ENCODE measurements at places on chromosomes 16 and 17. TPM values are rescaled to one million over a fixed set of nuclear protein-coding genes. Genes with fewer than 3 reads are reported as not detected.

The SLC35G6 gene
- total RNA-seq: not detected

The PRR35 gene
- not detected for total RNA-seq

GRCh38 chr17:59786536-59787319 lies 79.3 kb downstream of the VMP1 start:
- H3K4me3 ChIP-seq: peak overlapping the region; percentile 10
- peak; percentile 96 for DNase-seq
- no peaks in the 10 kb centered on the region for H3K27me3 ChIP-seq
- H3K4me1 ChIP-seq: peaks cover 60% of the 10 kb centered on the region

- no peaks in the 10 kb centered on the region for H3K27me3 ChIP-seq
- H3K4me1 ChIP-seq: no peaks in the 10 kb centered on the region
- DNase-seq: no peak
- H3K4me3 ChIP-seq: no peak overlapping the region
- H3K27ac ChIP-seq: no peak overlapping the region
- no peaks in the 10 kb centered on the region for H3K36me3 ChIP-seq
These were observed 417.0 kb downstream of the HS3ST3B1 start for GRCh38 chr17:14717859-14718258.

GRCh38 chr17:38915639-38915995 lies 9.8 kb upstream of the LASP1NB start:
- H3K27ac ChIP-seq: no peak overlapping the region
- no peak overlapping the region for H3K4me3 ChIP-seq
- no peaks in the 10 kb centered on the region for H3K36me3 ChIP-seq
- H3K27me3 ChIP-seq: no peaks in the 10 kb centered on the region
- DNase-seq: no peak

DNA sequence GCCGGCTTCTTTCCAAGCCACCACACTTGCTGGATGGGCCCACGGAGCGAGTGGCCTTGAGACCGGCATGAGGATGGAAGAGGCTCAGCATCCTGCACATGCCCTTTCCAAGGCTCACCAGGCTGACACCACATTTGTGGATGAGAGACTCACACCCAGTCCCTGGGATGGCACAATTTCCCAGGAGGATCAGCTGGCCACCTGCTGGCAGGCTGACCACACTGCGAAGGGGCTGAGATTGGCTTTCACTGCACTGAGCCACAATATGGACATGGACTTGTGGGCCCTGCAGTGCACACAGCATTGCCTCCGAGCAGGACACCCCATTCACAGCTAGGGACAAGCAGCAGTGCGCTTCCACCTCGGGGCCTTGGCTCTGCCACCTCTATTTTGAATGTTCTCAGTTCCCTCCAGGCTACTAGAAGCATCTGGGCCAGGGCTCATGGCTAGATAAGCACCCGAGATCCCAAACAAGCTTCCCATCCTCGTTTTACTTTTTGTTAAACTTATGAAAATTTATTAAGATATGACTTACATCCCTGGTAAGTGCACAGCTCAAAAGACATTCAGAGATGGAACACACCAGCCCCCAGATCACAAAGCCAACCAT lies 25.3 kb upstream of the KSR1 start:
- peak; percentile 41 for DNase-seq
- H3K4me3 ChIP-seq: no peak overlapping the region
- H3K27ac ChIP-seq: no peak overlapping the region
- no peaks in the 10 kb centered on the region for H3K27me3 ChIP-seq
- H3K4me1 ChIP-seq: no peaks in the 10 kb centered on the region

DNA sequence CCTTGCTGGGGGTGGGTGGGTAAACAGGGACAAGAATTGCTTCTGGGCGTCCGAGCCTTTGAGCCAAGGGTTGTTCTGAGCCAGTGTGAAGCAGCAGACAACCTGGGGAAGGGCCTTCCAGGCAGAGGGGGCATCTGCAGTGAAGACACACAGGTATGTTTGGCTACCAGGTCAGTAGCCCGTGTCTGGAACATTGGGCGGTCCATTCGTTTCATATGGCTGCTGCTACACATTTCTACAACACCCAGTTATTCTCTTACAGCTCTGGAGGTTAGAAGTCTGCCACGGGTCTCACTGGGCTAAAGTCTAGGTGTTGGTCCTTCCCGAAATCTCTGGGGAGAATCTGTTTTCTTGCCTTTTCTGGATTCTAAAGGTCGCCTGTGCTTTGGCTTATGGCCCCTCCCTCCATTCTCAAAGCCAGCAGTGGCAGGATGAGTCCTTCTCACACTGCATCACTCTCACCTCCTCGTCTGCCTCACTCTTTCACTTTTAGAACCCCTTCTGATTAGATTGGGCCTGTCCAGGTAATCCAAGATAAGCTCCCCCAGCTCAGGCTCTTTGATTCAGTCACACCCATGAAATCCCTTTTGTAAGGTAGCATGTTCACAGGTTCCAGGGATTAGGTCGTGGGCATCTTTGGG lies 136.1 kb downstream of the CLEC16A start:
- H3K27me3 ChIP-seq: no peaks in the 10 kb centered on the region
- no peak overlapping the region for H3K4me3 ChIP-seq
- peaks cover 24% of the 10 kb centered on the region for H3K4me1 ChIP-seq
- H3K27ac ChIP-seq: peak overlapping the region; percentile 40
- no peak for DNase-seq
- H3K36me3 ChIP-seq: no peaks in the 10 kb centered on the region

DNA sequence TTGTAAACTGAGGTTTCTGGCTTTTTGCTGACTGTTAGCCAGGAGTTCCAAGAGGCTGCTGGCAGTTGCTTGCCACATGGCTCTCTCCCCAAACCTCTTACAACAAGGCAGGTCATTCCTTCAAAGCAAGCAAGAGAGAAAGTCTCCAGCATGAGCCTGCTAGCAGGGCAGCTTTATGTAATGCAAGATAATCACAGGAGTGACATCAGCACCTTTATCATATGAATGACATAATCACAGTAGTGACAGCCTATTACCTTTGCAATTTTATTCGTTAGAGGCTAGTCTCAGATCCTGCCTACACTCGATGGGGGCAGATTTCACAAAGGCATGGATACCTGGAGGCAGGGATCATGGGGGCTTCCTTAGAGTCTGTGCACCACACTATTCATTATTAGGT lies 79.5 kb upstream of the KCNJ16 start:
- no peak overlapping the region for H3K27ac ChIP-seq
- no peaks in the 10 kb centered on the region for H3K4me1 ChIP-seq
- H3K36me3 ChIP-seq: no peaks in the 10 kb centered on the region
- DNase-seq: no peak

- H3K27me3 ChIP-seq: no peaks in the 10 kb centered on the region
- H3K4me3 ChIP-seq: no peak overlapping the region
- DNase-seq: no peak
These were observed 27.9 kb downstream of the CPPED1 start for GRCh38 chr16:12775656-12776236.

- H3K4me3 ChIP-seq: peak overlapping the region; percentile 96
- DNase-seq: peak; percentile 50
- H3K27me3 ChIP-seq: no peaks in the 10 kb centered on the region
- H3K27ac ChIP-seq: peak overlapping the region; percentile 85
These were observed 849 bp downstream of the CAPN15 start for GRCh38 chr16:528111-529011.

- H3K4me3 ChIP-seq: no peak overlapping the region
- H3K36me3 ChIP-seq: no peaks in the 10 kb centered on the region
- H3K27ac ChIP-seq: no peak overlapping the region
- H3K4me1 ChIP-seq: no peaks in the 10 kb centered on the region
- DNase-seq: no peak
These were observed 32.2 kb downstream of the MRM3 start for GRCh38 chr17:814371-814770.

GRCh38 chr17:81365148-81365600 lies 30.1 kb upstream of the BAHCC1 start:
- H3K27me3 ChIP-seq: no peaks in the 10 kb centered on the region
- peaks cover 15% of the 10 kb centered on the region for H3K4me1 ChIP-seq
- H3K36me3 ChIP-seq: no peaks in the 10 kb centered on the region
- H3K4me3 ChIP-seq: peak overlapping the region; percentile 14
- no peak overlapping the region for H3K27ac ChIP-seq
- DNase-seq: peak; percentile 63

GRCh38 chr16:54430491-54431030 lies 144.0 kb upstream of the IRX3 start:
- H3K4me1 ChIP-seq: no peaks in the 10 kb centered on the region
- H3K4me3 ChIP-seq: no peak overlapping the region
- H3K27ac ChIP-seq: no peak overlapping the region
- no peak for DNase-seq
- H3K36me3 ChIP-seq: no peaks in the 10 kb centered on the region
- no peaks in the 10 kb centered on the region for H3K27me3 ChIP-seq

- no peaks in the 10 kb centered on the region for H3K27me3 ChIP-seq
- no peak overlapping the region for H3K4me3 ChIP-seq
- no peaks in the 10 kb centered on the region for H3K36me3 ChIP-seq
- no peak overlapping the region for H3K27ac ChIP-seq
These were observed 120.4 kb downstream of the PARN start for GRCh38 chr16:14509675-14510132.

GRCh38 chr16:2707368-2708289 lies 12.4 kb downstream of the PRSS27 start:
- no peak overlapping the region for H3K27ac ChIP-seq
- H3K4me3 ChIP-seq: no peak overlapping the region
- no peaks in the 10 kb centered on the region for H3K27me3 ChIP-seq
- H3K4me1 ChIP-seq: no peaks in the 10 kb centered on the region
- DNase-seq: no peak

DNA sequence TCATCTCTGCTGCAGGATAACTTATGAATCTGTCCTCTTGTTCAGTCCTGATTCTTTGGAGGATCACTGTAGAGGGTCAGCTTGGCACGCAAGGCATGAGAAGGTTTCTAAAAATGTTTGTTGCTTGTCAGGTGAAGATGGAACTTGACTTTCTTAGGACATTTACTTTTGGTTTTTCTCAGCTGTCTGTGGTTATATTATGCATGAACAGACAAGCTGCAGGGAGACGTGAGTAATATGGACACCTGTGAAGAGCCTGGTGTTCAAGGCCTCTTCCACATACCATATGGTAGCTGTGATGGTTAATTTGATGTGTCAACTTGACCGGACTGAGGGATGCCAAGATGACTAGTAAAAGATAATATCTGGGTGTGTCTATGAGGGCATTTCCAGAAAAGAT lies 270.2 kb upstream of the CPHXL start:
- no peak overlapping the region for H3K4me3 ChIP-seq
- no peak overlapping the region for H3K27ac ChIP-seq
- H3K4me1 ChIP-seq: no peaks in the 10 kb centered on the region
- no peak for DNase-seq

DNA sequence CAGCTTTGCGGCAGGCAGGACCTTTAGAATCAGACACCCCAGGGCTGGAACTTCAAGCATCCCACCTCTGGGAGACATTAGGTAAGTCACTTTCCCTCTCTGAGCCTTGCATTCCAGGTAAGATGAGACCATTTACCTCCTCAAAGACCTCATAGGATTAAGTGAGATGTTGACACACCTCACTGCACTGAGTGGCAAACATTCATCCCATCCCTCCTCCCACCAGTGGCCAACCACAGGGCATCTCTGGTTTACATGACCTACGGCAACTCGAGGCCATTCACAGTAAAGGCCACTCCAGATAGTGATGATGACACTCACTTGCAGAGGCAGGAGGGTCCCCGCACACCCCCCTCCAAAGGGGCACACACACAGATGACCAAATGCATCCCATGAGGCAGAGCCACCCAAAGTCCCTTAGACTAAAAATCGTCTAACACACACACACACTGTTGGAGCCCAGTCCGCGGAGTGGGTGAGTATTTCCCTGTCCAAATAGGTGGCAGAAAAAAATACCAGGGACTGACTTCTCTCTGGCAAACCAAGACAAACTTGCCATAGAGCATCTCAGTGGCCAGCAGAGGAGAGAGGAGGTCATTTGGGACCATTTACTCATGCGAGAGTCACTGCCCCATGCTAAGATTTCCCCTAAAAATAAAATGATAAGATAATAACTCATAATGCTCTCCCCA lies 454.9 kb downstream of the SOX9 start:
- H3K27ac ChIP-seq: no peak overlapping the region
- H3K4me1 ChIP-seq: no peaks in the 10 kb centered on the region
- no peak overlapping the region for H3K4me3 ChIP-seq
- H3K27me3 ChIP-seq: no peaks in the 10 kb centered on the region

- H3K4me3 ChIP-seq: no peak overlapping the region
- H3K27ac ChIP-seq: no peak overlapping the region
- peaks cover 10% of the 10 kb centered on the region for H3K4me1 ChIP-seq
- H3K27me3 ChIP-seq: no peaks in the 10 kb centered on the region
- DNase-seq: peak; percentile 56
These were observed 24.4 kb downstream of the SRL start for GRCh38 chr16:4217204-4218131.

DNA sequence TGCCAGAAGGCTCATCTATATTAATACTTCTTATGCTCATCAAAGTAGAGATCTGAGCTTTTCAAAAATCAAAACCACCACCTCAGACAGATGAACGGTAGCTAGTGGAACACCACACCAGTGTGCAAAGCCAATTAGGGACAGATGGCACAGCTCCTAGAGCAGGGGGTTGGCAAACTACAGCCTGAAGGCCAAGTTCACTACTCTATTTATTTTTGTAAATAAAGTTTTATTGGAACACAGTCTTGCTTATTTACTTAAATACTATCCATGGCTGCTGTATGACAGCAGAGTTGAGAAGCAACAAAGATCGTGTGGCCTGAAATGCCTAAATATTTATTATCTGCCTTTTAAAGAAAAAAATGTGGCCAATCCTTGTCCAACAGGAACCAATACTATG lies 56.8 kb downstream of the AMFR start:
- DNase-seq: no peak
- no peaks in the 10 kb centered on the region for H3K4me1 ChIP-seq
- H3K36me3 ChIP-seq: peaks cover 4% of the 10 kb centered on the region
- no peaks in the 10 kb centered on the region for H3K27me3 ChIP-seq
- no peak overlapping the region for H3K4me3 ChIP-seq
- H3K27ac ChIP-seq: no peak overlapping the region

GRCh38 chr16:19948186-19949104 lies 63.8 kb upstream of the GPRC5B start:
- no peak for DNase-seq
- no peaks in the 10 kb centered on the region for H3K4me1 ChIP-seq
- H3K27ac ChIP-seq: no peak overlapping the region
- H3K4me3 ChIP-seq: no peak overlapping the region

DNA sequence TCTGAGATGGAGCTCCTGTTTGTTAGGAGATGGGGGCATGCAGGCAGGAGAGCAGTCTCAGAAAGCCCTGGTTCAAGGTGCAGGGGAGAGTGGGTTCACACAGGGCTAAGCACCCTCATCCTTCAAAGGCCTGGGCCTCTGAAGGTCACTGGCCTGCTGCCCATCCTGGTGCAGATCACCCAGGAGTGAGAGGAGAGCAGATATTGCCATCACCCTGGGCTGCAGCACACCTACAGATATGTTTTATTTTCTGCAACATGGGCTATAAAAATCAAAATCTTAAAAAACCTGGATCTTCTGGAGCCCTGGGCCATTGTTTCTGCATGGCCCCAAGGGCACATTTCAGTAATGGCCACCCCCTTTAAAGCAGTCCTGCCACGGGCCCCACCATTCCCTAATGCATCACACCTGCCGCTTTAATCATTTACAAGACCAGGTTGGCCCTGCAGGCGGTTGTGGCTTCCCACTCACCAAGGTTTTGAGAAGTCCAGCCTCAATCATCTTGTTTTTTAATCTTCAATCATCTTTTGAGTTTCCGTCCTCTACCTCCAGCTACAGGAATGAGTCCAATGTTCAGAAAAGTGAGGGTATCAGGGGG lies 20.4 kb upstream of the NUP93 start:
- no peaks in the 10 kb centered on the region for H3K4me1 ChIP-seq
- H3K4me3 ChIP-seq: no peak overlapping the region
- H3K27me3 ChIP-seq: no peaks in the 10 kb centered on the region
- no peak overlapping the region for H3K27ac ChIP-seq
- DNase-seq: no peak
- no peaks in the 10 kb centered on the region for H3K36me3 ChIP-seq

GRCh38 chr16:35463358-35463757 lies 2003.9 kb downstream of the TP53TG3F start:
- H3K27ac ChIP-seq: no peak overlapping the region
- no peaks in the 10 kb centered on the region for H3K27me3 ChIP-seq
- H3K4me3 ChIP-seq: no peak overlapping the region
- DNase-seq: no peak
- no peaks in the 10 kb centered on the region for H3K36me3 ChIP-seq
- H3K4me1 ChIP-seq: no peaks in the 10 kb centered on the region
